Hematopoietic multipotent progenitor cell treated with erythropoietin and hydrocortisone succinate and interleukin-3 and kit ligand, for 15 days (in vitro differentiated cells): ENCODE measurements at places on chromosomes 11 and 22.

DNA sequence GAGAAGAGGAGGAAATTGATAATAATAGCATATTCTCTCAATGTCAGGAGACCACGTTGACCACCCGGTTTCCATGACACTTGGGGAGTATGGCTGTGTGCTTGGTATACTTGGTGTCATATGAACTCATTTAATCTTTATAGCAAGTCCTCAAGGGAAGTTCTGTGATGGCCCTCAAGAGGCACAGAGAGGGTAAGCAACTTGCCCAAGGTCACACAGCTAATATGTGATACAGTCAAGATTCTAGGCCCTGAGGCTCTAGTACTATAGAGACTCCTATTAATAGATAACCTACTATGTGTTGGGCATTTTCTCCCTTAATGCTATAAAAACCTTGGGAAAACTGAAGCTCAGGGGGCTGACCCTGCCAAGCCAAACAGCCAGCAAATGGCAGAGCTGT, 10.6 kb upstream of the CACNG2 start:
- DNase-seq, result no peak

DNA sequence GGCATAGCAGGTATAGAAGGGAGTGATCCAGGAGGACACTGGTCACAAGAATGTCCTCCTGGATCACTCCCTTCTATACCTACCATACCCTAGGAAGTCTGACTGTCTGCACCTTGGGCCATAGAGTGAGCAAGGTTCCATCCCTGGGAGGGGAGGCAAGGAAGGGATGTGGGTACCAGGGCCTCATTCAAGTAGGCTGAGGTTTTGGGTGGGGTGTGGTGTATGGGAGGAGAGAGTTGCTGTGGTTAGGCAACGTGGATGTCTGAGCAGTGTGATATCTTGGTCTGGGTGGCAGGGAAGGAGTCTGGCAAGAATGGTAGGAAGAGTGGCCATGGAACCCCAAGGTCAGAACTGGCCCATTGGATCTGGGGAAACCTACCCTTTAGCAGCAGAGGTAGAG, 13.2 kb downstream of the PPFIBP2 start:
- no peak for DNase-seq

DNA sequence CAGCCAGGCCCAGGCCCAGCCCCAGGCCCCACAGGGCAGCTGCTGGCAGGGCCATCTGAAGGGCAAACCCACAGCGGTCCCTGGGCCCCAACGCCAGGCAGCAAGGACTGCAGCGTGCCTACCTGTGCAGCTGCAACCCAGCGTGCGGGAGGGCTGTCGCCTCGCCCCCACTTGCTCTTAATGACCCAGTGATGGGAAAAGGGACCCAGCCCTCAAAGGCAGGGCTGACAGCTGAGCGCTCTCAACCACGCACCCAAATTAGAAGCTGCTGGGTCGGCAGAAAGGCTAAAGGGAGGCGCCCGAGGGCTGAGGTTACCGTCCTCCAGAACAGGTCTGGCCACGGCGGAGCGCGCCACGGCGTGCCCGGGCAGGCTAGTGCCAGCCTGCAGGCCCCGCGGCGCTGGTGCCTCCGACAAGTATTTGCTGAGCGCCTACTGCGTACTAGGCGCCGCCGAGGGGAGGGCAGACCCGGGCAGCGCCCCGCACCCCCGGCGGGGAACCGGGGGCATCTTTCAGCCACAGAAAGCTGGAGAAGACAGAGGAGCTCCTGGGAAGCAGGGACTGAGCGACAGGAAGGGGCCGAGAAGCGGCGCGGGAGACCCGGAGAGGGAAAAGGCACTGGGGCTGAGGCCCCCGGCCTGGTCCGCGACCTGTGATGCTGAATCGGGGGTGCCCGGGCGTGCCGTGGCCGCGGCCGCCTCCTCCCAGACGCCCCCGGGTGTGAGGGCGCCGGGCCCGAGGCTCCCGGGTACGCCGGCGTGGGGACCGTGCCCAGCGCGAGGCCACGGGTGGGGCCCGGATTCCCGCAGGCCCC, 773 bp downstream of the HRAS start:
- DNase-seq, result no peak

- no peak for DNase-seq
Measured at GRCh38 chr11:83374311-83374710, 88.1 kb upstream of the CCDC90B start.

- DNase-seq, result no peak
Measured at GRCh38 chr11:59243633-59244032, 30.9 kb upstream of the MPEG1 start.

DNA sequence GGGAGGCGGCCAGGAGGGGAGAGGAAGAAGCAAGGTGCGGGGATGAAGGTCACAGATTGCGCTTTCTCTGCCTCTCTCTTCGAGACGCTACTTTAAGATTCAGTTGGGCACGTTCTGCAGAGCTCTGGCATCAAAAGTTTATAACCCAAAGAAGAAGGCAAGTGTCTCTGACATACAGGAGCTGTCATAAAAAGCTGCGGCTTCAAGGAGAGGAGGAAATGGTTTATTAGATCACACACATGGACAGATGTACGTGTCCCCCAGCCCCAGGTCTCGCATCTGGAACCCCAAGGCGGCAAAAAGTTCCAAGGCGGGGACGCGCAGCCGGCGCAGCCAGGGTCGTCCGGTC, 589.0 kb downstream of the OPCML start:
- DNase-seq, result no peak

GRCh38 chr22:46634011-46634699, 14.0 kb downstream of the GRAMD4 start:
- no peak for DNase-seq

- no peak for DNase-seq
Measured at GRCh38 chr11:113392236-113392921, 4.8 kb downstream of the ANKK1 start.

DNA sequence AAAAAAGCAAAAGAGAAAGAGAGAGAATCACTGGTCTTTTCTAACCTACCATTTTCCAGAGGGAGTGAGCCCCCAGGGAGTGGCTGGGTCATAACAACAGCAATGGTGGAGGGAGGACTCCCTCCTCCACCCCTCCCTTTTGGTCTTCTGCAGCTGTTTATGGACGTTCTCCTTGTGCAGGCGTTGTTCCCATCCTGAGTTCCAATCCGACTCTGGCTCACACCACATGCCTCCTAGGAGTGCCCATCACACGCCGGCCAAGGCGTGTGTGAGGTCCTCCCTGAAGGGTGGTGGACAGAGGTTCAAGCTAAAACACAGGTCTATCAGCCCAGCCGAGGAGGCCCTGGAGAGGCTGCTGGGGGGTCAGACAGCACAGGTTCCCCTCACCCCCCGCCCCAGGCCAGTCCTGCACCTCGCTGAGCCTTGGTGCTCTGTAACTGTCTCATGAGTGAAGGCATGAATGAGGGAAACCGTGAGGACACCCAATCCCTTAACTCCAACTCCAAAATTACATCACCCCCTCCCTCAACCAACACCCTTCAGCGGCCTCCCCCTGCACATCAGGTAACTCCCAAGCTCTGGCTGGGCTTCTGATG, 29.4 kb downstream of the IFT27 start:
- DNase-seq, result no peak

DNA sequence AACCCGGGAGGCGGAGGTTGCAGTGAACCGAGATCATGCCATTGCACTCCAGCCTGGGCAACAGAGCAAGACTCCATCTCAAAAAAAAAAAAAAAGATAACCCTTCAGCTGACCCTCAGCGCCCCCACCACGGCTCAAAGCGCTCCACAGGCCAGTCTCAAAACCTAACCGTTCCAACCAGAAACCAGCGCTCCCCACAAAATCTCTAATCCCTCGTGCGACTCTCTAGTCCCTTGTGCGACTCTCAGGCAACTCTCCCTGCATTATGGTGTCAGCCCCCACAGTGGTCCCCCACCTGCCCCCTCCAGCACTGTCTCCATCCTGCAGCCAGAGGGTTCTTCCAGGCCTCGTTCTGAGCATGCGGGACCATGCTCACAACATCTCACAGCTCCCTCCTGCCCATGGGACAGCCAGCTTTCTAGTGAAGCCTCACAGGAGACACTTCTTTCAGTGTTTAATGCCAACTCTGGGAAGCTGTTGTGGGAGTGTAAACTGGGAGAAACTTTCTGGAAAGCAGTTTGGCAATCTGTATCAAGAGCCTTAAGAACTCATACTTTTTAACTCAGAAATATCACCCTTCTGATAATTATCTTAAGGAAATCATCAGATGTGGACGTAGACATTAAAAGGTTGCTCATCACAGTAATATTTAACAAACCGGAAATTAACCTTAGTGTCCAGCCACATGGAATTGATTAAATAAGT, 4.2 kb upstream of the RASGRP2 start:
- no peak for DNase-seq

- no peak for DNase-seq
Measured at GRCh38 chr11:86469491-86470388, 95.1 kb downstream of the CCDC81 start.

DNA sequence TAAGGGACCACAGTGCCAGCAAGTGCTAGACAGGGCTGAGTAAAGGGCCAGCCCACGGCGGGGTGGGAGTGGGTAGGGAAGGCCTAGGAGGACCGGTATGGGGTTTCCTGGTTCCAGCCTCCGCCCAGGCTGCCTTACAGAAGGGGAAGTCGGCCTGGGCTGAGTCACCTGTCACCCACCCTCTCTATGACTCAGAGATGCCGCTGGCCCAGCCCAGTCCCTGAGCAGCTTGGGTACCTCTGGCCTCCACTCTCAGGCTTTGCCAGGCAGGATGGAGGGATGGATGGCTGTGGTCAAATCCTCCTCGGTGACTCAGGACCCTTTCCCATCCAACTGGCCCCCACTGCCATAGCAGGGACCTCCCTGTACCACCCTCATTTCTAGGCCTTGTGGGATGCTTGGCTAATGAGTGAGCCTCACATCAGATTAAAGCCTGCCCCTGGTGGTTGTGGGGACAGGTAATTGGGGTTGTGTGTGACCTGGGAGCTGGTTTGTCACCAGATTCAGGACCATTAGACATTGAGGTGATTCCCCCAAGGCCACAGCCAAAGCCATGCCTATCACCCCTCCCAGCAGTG, 13.9 kb downstream of the SLC35E4 start:
- DNase-seq, result no peak

DNA sequence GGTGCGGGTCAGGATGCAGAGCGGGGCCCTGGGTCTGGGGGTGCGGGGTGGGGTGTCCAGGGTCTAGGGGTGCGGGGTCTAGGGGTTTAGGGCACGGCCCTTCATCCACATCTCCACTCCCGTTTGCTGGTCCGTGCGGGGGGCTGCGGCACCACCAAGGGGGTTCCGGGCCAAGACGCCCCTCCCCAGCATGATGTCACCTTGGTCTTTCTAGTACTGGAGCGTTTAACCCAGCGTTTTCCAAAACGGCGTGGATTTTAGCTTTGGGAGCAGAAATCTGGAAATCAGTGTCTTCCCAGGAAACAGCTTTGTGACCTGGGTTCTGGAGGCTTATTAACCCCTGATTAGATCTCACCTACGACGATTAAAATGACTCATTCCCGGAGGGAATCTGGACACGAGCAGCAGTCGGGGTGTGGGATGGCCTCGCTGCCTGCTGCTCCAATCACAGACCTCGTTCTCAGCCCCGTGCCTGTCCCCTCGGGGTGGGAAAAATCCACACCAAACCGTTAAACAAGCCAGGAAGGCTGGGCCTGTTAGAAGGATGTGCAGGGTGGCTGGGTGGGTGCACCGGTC, 759 bp downstream of the AP2A2 start:
- DNase-seq, result no peak

GRCh38 chr11:72573072-72573854, 101.0 kb downstream of the PDE2A start:
- peak; percentile 23 for DNase-seq

- DNase-seq, result no peak
Measured at GRCh38 chr11:30370164-30370563, 47.3 kb downstream of the ARL14EP start.

DNA sequence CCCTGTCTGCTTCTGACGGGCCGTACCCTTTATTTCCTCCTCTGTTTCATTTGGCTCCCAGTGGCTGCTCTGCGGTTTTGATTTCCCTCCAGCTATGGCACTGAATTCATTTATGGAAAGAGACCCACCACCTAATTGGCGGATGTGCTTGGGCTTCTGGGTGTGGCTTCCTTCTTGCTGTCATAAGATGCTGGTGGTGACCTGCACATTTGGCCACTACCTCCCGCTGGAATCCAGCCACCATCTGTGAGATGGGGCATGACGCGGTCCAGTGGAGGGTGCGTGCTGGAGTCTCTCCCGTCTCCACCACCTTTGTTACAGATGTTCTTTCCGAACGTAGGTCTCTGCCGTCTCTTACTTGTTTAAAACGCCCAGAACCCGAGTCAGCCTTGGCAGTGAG, 47.7 kb upstream of the FADD start:
- no peak for DNase-seq

GRCh38 chr11:83682611-83682973, 396.4 kb upstream of the CCDC90B start:
- DNase-seq, result no peak

GRCh38 chr11:47175746-47176327, 842 bp downstream of the ARFGAP2 start:
- DNase-seq, result no peak

DNA sequence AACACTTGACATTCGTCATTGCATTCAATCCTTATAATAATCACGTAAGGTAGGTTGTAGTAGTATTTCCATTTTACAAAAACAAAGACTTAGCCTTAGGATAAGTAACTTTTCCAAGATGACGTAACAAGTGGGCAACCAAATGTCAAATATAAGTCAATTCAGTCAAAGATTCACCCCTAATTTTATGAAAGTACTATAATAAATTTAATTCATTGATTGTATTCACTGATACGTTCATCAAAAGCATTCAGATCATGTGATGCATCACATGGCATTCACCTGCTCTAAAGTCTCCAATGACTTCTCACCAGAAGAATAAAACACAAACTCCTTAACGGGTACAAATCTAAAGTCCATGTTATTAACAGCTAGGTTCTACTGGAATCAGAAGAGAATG, 2.1 kb downstream of the KIF18A start:
- no peak for DNase-seq

DNA sequence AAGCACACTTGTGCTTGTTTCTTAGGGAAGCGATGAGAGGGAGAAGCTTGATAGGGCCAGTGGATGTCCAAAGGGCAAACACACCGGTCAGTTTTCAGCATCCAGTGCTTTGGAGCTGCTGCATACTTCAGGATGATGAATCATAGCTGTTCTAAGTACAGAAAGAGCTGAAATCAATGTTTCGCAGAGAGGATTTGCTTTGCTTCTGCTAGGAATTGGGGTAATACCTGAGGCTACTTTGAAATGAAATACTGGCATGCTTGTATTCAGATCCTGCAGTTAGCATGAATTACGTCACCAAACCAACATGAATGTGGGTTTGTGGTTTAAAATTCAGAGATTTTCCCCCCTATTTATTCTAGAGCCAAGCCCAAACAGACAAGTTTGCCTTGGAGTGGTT, 41.7 kb upstream of the SC5D start:
- no peak for DNase-seq

- no peak for DNase-seq
Measured at GRCh38 chr11:93939084-93939760, 81.9 kb upstream of the HEPHL1 start.
